ENCODE measurements at places on chromosomes 5 and 9.

DNA sequence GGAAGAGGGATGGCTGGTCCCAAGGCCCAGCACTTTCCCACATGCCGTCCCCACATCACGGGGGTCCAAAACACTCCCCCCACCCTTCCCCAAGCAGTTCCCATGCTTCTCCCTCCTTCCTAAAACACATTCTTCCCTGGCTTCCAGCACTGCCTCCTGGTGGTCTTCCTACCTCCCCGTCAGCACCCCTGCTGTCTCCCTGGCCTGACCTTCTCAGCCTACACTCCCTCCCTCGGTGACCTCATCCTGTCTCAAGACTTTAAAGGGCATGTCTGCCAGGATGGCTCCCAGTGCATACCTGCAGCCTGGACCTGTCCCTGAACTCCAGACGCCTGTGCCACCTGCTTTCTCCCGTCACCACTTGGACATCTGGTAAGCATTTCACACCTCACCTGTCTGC is 4.3 kb upstream of the NCS1 start:
- DNase-seq = no peak

- DNase-seq = no peak
Measured at GRCh38 chr5:39579750-39580149, 155.0 kb upstream of the DAB2 start.

DNA sequence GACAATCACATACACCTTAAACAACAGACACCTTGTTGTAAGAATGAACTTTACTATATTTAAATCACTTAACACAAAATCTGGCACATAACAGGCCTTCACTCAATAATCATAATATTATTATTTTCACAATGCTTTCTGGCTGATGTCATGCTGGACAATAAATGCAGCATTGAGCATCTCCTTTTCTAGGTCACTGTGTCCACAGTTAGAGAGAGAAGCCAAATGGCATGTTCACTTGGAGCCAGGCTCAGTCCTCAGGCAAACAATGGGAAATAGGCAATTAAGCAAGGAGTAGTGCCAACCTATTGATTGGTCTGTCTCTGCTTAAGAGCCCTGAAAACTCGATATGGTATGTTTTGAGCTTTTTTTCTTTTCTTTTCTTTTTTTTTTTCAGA is 50.6 kb upstream of the KLF4 start:
- DNase-seq = no peak

GRCh38 chr9:71678999-71679398 is 89.3 kb downstream of the CEMIP2 start:
- no peak for DNase-seq

DNA sequence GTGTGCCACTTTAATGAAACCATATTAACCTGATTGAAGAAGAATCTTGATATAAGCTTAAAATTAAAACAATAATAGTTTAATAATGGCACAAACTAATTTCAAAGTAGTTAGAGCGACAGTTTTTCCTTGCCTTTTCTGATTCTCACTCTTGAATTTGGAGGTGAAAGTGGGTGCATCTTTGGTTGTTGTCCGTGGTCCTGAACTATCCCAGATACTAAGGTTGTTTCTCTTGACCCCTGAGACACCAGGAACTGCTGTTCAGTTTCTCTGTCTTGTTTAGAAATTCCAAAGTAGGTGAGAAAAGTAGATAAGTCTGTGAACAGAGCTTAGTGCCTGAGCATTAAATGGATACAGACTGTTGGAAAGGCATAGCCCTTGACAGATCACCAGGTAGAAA is 274.7 kb downstream of the FBXL7 start:
- DNase-seq = no peak
